ENCODE measurements at places on chromosomes 7 and 10.

DNA sequence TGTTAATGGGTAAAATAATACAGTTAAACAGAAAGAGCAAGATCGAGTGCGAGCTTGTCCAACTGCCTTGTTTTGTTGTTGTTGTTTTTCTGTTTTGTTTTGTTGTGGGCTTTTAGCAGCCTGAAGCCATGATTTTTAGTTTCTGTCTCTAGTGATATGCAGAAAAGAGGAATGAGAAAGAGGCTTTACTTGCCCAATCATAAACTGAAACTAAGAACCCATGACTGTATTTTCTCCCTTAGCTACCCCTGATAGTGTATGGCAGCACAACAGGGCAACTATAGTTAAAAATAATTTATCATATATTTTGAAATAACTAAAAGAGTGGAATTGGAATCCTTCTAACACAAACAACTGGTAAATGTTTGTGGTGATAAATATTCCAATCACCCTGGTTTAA lies 493.9 kb downstream of the GLRX3 start:
- no peak for DNase-seq

GRCh38 chr7:128191136-128191844 lies 49.8 kb upstream of the LEP start:
- no peak for DNase-seq

GRCh38 chr10:104577163-104577562 lies 63.9 kb upstream of the SORCS3 start:
- peak; percentile 52 for DNase-seq

- DNase-seq, result no peak
Observed at GRCh38 chr10:98833542-98833941, 386.8 kb upstream of the HPS1 start.

DNA sequence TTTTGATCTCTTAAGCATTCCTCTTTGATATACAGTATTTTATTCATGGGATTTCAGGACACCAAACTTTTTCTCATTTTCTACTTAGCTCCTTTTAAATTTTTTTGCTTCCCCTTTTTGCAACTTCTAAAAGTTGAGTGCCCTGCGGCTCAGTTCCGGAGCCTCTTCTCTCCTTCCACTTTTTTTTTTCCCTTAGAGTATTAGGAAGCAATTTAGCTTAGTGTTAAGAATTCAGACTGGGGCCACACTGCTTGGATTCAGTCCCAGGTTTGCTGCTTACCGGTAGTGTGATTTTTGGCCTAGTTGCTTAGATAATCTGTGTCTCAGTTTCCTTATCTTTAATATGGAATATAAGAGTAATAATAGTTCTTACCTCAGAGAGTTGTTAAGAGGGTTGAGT lies 3.4 kb downstream of the STAM start:
- no peak for DNase-seq

DNA sequence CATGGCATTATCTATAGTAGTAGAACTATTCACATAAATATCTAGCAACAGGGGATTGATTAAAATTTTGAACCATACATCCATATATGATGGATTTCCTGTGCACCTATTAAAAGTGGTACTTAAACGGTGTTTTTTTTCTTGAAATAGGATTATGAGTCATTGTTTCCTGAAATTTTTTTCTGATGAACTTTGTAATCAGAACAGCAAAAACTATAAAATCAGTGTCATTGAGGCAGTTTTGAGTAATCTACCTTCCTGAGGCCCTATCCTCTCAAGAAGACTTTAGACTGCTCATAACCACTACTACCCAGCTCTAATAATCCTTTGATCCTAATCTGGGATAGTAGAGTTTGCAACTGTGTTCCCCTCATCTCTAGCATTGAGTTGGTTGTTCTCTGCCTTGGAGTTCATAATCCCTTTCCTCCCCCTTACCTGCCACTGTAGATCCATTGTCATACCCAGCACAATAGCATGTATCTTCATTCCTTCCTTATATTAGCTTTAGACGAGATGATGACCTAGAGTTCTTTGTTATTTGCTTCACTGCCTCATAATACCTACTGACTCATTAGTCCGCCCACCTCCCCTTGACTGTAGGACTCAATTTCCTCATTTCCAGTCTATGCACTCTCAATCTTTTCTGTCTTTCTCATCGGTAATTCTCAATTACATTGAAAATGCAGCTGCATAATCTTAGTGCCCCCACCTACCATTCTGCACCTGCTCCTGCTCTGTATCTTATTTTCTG lies 133.4 kb downstream of the LRRC4 start:
- DNase-seq, result peak; percentile 69

- no peak for DNase-seq
Observed at GRCh38 chr7:859359-860030, 16.9 kb upstream of the GET4 start.

- DNase-seq, result no peak
Observed at GRCh38 chr10:88213065-88213605, 349.7 kb downstream of the PTEN start.

GRCh38 chr7:143492043-143492471 lies 14.4 kb downstream of the TAS2R41 start:
- DNase-seq, result peak; percentile 36

DNA sequence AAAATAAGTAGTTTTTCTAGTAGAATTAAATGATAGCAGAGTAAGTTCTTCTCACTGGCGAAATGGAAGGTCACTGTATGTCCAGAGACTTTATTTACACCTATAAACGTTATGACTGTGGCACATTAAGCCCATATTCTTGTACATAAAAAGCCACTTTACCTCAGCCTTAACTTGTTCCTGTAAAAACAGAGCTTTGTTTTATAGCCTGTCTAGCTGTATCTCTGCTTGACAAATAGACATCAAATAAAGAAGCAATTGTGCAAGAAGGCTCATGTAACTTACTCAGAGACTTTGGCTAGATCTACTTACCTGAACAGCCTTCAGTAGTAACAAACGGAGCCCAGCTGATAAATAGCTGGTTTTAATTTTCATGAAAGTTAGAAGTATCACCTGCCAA lies 324.1 kb upstream of the BMPER start:
- DNase-seq, result no peak

- no peak for DNase-seq
Observed at GRCh38 chr10:120666308-120666707, 184.9 kb upstream of the WDR11 start.

- no peak for DNase-seq
Observed at GRCh38 chr10:80493522-80494051, 39.5 kb downstream of the TSPAN14 start.

DNA sequence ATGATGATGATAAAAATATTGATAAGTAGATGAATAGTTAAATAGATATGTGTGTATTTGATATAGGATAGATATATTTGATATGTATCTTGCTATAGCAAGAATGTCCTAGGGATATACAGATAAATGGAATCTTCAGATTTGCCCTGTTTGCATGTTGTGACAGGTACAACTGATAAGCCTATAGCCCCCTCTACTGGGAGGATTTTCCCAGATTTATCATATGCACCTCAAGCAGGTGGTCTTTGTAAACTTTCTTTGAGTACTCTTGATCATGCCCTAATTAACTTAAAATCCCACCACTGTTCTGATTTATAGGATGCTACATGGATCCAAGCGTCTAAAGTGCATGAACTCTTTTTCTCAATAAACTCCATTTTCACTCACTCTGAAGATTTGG lies 1050.7 kb downstream of the SORCS3 start:
- DNase-seq, result peak; percentile 55

- no peak for DNase-seq
Observed at GRCh38 chr10:131187274-131187673, 124.2 kb downstream of the TCERG1L start.

- DNase-seq, result peak; percentile 66
Observed at GRCh38 chr10:3473271-3473670, 300.7 kb upstream of the PITRM1 start.

- DNase-seq, result peak; percentile 37
Observed at GRCh38 chr7:113639221-113639620, 279.6 kb downstream of the PPP1R3A start.

DNA sequence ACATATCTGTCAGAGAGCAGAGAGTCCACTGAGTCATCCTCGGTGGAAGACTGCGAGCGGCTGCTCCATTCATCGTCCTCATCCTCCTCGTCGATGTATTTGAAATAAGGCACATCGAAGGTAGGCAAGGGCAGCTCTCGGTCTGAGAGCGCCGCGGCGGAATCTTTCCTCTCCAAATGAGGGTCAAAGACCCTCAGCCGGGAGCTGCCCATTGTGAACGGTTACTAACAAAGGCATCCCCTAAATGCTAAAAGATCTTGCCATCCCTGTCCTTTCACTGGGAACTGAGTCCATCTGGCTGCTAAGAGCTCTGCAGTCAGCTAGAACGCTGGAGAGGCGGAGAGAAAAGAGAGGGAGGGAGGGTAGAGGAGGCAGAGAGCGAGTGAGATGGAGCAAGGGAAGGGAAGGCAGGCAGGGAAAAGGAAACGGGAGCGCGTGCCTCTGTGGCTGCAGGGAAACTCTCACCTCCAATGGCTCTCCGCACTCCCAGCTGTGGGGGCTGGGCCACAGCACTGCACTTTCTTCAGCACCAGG lies 163.4 kb downstream of the RAPGEF5 start:
- peak; percentile 18 for DNase-seq

DNA sequence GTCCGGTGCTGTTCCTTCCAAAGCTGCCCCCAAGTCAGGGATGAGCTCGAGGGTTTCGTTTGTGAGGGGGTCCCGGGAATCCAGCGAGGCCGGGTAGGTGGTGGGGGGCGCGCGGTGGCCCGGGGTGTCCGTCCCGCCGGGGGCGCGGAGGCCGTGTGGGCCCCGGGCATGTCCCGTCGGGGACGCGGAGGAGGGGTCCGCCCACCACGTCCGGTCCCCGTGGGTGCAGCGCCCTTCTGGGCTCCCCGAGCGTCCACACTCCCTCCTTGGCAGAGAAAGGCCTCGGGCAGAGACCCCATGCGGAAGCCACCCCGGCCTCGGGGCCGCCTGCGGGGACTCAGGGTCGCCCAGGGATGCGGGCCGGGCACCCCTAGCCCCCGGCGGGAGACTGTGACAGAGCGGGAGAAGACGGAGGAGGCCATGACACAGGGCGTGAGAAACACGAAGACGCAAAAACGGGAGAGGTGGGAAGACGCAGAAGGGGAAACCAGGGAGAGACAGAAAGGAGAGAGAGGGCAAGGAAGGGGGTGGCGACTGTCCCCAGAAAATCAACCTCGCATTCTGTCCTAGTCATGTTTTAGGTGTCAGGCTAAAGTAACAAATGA lies 640 bp upstream of the ZNF425 start:
- no peak for DNase-seq

DNA sequence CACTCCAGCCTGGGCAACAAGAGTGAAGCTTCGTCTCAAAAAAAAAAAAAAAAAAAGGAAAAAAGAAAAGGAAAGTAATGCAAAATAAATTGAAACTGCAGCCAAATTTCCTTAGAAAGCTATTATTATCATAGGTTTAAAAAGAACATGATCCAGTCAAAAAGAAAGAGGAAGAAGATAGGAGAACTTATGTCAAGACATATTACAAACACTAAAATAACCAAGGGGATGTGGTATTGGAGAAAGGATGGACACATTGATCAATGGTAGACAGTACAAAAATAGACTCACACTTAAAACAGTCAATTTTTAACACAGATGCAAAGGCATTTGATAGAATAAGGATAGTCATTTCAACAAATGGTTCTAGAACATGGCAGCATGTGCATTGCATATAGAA lies 27.3 kb upstream of the PFKP start:
- no peak for DNase-seq

DNA sequence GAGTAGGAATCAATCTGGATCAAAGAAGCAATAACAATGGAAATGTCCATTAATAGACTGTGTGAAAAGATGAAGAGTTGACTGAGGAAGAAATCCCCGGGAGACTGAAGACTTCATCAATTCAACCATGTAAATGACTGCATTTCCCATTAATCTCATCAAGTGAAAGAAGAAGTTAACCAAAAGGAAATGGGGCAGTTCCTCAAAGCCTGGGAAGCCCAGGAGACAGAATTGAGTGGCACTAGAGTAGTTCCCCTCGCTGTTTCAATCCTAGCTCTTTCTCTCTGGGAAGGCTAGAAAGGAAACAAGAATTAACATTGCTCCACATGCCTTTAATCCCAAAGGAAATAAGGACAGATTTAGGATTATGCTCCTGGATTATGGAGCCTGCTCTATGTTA lies 4.8 kb upstream of the OR6V1 start:
- no peak for DNase-seq
